ENCODE measurements at places on chromosomes 13 and 19.

DNA sequence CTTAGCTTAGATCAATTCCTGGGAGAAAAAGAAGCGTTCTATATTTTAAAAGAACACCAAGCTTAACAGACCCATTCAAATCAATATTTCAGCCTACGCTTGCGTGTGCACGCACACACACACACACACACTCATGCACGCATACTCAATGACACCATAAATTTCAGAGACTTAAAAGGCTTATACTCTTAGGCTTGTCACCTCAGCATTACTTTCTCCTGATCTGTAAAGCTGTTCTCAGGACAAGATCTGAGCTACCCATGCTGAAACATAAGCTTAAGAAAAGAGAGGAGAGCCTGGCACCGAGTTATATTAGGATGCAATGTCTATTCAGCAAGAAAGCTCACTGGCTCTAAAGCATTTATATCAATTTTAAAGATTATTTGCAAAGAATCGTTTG, 368.5 kb downstream of the FGF14 start:
- DNase-seq: no peak

GRCh38 chr13:97001636-97002035, 7.4 kb upstream of the OXGR1 start:
- no peak for DNase-seq

GRCh38 chr13:36068566-36068965, 62.6 kb downstream of the DCLK1 start:
- no peak for DNase-seq

DNA sequence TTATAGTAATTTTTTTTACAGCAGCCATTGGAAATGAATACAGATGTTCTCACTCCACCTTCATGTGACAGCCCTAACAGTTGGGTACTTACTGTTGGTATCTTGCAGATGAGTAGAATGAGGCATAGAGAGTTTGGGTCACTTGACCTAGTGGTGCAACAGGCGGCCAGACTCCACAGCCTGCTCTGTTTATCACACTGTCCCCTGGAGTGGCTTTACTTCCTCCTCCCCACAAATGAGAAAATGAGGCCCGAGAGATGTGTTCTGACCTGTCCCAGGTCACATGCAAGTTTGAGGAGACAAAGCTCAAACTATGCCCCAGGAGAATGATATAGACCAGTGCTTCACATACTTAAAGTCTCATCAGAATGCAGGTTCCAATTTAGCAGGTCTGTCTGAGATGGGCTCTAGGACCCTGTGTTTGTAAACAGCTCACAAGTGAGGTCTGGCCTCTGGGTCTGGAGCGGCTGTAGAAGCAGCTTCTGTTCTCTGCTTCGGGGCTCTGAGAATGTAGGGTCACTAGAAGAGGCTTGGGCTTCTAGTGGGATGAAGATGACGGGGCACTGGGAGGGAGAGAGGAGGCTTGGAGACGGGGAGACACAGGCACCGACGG, 37.4 kb upstream of the RCBTB2 start:
- DNase-seq: no peak

GRCh38 chr19:54207983-54208783, 7.5 kb downstream of the RPS9 start:
- DNase-seq: no peak

All from GOT3 (cell line).